Osteoblast (primary cell): ENCODE measurements at places on chromosomes 1 and 21. TPM values are rescaled to one million over a fixed set of nuclear protein-coding genes. Genes with fewer than 3 reads are reported as not detected.
A peak's percentile ranks its signal among the peaks of the same experiment; 100 is the strongest.

DNA sequence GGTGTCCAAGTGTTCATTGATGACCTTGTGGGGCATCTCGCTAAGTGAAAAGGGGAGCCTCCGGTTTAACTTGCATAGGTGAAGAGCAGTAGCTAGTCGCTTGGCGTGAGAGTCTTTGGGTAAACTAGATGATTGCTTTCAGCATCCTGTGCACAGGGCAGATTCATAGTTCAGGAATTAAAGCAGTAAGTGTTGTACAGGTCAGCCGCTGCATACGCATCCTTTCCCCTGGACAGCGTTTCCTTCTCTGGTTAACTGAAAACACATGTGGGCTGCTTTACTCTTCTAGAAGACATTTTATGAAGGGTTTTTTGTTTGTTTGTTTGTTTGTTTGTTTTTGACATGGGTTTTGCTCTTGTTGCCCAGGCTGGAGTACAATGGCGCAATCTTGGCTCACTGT, 12.1 kb downstream of the NDUFV3 start:
- no peak for DNase-seq
- no peaks in the 10 kb centered on the region for H3K27me3 ChIP-seq
- no peaks in the 10 kb centered on the region for H3K4me1 ChIP-seq
- H3K27ac ChIP-seq: no peak overlapping the region
- peaks cover 78% of the 10 kb centered on the region for H3K36me3 ChIP-seq

- peaks cover 8% of the 10 kb centered on the region for H3K4me1 ChIP-seq
- no peak for DNase-seq
- H3K27ac ChIP-seq: no peak overlapping the region
- H3K4me3 ChIP-seq: no peak overlapping the region
Measured at GRCh38 chr1:35261412-35262120, 6.9 kb upstream of the ZMYM4 start.

DNA sequence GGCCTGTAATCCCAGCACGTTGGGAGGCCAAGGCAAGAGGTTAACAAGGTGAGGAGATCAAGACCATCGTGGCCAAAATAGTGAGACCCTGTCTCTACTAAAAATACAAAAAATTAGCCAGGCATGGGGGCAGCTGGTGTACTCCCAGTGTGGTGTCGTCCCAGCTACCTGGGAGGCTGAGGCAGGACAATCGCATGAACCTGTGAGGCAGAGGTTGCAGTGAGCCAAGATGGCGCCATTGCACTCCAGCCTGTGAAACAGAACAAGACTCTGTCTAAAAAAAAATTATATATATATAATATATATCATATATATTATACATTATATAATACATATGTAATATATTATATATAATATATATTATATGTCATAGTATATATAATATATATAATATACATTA, 249.2 kb upstream of the TPTE start:
- H3K27me3 ChIP-seq: no peaks in the 10 kb centered on the region
- DNase-seq: no peak
- no peak overlapping the region for H3K4me3 ChIP-seq
- no peaks in the 10 kb centered on the region for H3K36me3 ChIP-seq
- no peaks in the 10 kb centered on the region for H3K4me1 ChIP-seq

- DNase-seq: no peak
- no peak overlapping the region for H3K27ac ChIP-seq
- H3K4me1 ChIP-seq: no peaks in the 10 kb centered on the region
- H3K27me3 ChIP-seq: no peaks in the 10 kb centered on the region
Measured at GRCh38 chr1:228190778-228191177, 17.1 kb upstream of the OBSCN start.

DNA sequence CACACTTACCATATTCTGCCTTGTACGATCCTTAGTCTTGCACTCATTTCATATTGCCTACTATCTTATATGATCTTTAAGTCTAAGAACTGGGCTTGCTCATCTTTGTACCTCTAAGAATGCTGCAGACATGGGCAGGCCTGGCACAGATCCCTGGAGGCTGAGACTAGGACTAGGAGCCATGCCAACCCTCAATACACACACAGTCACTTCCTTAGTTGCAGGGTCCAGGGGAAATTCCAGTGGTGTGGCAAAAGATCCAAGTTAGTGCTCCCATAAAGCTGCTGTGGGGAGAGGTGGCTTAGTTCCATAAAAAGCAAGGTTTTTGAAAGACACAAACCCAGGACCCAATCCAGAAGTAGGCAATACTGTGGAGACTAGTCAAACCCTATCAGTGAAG, 59.9 kb downstream of the CYYR1 start:
- H3K4me1 ChIP-seq: no peaks in the 10 kb centered on the region
- no peaks in the 10 kb centered on the region for H3K27me3 ChIP-seq
- H3K36me3 ChIP-seq: no peaks in the 10 kb centered on the region
- no peak for DNase-seq
- H3K4me3 ChIP-seq: no peak overlapping the region

- H3K4me3 ChIP-seq: no peak overlapping the region
- no peaks in the 10 kb centered on the region for H3K36me3 ChIP-seq
- H3K27me3 ChIP-seq: no peaks in the 10 kb centered on the region
- no peak for DNase-seq
Measured at GRCh38 chr1:170175484-170175883, 29.7 kb downstream of the NTMT2 start.

GRCh38 chr1:235784950-235785349, 81.8 kb downstream of the LYST start:
- DNase-seq: no peak
- H3K27me3 ChIP-seq: no peaks in the 10 kb centered on the region
- H3K4me1 ChIP-seq: peaks cover 13% of the 10 kb centered on the region
- H3K4me3 ChIP-seq: no peak overlapping the region
- no peak overlapping the region for H3K27ac ChIP-seq

GRCh38 chr1:204680461-204680860, 5.1 kb downstream of the LRRN2 start:
- H3K4me1 ChIP-seq: no peaks in the 10 kb centered on the region
- H3K27me3 ChIP-seq: peaks cover 53% of the 10 kb centered on the region
- no peak overlapping the region for H3K27ac ChIP-seq
- DNase-seq: no peak

GRCh38 chr1:12617511-12617900, 504 bp downstream of the DHRS3 start:
- peaks cover 7% of the 10 kb centered on the region for H3K36me3 ChIP-seq
- peaks cover 57% of the 10 kb centered on the region for H3K4me1 ChIP-seq
- no peak for DNase-seq
- peak overlapping the region; percentile 92 for H3K4me3 ChIP-seq
- no peaks in the 10 kb centered on the region for H3K27me3 ChIP-seq

DNA sequence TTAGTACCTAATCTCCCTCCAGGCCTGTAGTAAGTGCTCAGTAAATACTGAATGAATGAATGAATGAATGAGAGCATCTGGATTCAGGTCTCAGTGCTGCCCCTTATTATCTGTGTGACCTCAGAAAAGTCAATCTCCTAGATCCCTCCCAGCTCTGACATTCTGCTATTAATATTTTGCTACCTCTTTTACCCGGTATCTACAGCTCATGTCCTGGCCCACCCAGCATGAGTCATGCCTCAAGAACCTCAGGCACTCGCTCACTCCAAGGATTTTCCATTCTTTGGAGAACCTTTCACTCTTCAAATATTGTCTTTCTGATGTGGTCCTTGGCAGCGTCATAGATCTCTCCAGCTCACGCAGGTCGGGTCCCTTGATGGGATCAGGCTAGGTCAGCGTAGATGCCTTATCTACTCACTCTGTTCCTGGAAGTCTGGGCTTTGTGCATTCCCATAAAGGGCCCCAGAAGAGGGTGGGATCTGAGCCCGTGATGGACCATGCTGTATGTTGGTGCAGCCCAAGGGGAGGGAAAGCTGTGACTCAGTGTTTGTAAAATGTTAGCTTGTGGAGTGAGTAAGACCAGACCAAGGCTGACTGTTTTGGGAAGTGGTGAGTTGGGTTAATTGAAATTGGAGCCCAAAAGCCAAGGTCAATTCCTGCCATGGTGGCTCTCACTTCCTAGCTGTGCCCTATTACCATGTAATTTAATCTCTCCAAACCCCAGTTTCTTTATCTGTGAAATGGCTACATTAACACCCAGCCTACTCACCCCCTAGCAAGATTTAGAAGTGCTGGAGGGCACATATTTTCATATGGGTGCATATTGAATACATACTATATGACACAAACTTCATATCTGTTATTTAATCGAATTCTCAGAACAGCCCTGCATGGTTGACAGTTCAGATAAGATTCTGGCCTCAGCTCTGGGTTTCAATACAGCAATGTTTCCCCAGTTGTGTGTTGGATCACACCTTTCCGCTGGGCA, 214.1 kb upstream of the USP24 start:
- H3K36me3 ChIP-seq: no peaks in the 10 kb centered on the region
- H3K27ac ChIP-seq: peak overlapping the region; percentile 92
- H3K4me3 ChIP-seq: no peak overlapping the region
- peak; percentile 90 for DNase-seq

DNA sequence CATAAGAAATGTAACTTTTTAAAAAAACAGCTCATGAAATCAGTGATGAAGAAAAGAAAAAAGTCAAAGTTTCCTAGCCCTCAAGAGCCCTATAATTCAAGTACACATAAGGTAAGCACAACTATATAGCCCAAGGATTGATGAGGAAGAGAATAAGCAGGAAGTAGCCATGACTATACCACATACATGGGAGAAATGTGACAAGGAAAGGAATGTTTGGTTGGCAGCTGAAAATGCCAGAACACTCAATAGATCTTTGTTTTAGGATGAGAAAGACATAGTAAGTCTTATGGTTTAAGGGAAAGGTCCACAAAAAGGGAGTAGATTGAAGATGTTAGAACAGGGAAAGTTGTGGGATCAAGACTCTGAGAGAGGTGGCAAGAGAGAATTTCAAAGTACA, 5.7 kb downstream of the DOCK7 start:
- H3K27me3 ChIP-seq: no peaks in the 10 kb centered on the region
- no peak overlapping the region for H3K27ac ChIP-seq
- peaks cover 26% of the 10 kb centered on the region for H3K4me1 ChIP-seq
- no peaks in the 10 kb centered on the region for H3K36me3 ChIP-seq

DNA sequence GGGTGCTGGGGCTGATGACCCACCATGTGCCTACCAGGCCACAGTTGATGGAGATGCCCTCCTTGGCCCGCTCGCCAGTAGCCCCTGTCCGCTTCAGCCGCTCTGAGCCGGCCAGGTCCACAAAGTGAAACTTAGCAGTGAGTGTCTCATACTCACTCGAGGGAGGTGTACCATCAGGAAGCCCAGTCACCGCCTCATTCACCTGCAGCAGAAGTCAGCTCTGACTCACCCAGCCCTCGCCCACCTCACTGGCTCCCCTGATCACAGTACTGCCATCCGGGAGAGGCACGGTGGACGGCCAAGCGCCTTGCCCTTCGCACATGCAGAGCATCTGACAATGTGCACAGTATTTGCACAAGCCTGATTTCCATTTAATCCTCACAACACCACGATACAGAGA, 18.8 kb downstream of the KIF21B start:
- DNase-seq: no peak
- H3K4me3 ChIP-seq: no peak overlapping the region
- no peak overlapping the region for H3K27ac ChIP-seq
- H3K27me3 ChIP-seq: no peaks in the 10 kb centered on the region
- no peaks in the 10 kb centered on the region for H3K4me1 ChIP-seq

DNA sequence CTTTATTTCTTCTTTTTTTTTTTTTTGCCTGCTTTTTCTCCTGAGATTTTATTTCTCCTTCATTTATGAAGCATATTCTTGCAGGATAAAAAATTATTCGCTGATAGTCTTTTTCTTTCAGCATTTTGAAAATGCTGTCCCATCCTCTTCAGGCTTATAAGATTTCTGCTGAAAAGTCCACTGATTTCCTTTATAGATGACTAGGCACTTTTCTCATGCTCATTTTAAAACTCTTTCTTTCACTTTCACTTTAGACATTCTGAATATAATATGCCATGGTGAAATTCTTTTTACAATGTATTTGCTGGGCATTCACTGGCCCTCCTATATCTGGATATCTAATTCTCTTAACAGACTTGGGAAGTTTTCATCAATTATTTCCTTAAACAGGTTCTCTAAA, 25.5 kb upstream of the GTF2B start:
- no peaks in the 10 kb centered on the region for H3K36me3 ChIP-seq
- H3K27me3 ChIP-seq: no peaks in the 10 kb centered on the region
- DNase-seq: no peak
- H3K4me3 ChIP-seq: no peak overlapping the region
- H3K4me1 ChIP-seq: no peaks in the 10 kb centered on the region

DNA sequence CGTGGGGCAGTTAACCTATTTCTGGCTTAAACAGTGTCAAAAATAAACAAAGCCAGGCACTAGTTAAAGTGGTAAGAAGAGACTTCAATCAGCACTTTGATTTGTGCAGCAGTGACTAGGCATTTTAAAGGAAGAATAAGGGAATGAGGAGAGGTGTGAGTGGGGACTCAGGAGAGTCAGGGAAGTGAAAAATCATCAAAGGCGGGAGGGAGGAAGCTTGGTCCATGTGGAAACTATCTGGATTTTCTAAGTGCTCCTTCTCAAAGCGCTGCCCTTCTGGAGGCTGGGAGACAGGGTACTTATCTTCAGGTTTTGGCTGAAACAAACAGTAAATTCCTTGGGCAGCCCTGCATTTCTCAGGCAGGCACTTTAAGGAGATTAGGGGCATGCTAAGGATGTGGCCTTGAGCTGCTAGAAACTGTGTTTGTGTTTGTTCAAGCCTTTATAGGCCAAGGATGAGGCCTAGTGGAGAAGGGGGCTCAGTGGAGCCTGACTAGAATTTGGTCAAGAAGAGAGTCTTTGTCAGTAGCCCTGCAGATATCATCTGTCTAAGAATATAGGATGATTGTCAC, 486.5 kb downstream of the SIPA1L2 start:
- no peaks in the 10 kb centered on the region for H3K36me3 ChIP-seq
- peak overlapping the region; percentile 71 for H3K27ac ChIP-seq
- peaks cover 17% of the 10 kb centered on the region for H3K4me1 ChIP-seq
- no peak for DNase-seq

DNA sequence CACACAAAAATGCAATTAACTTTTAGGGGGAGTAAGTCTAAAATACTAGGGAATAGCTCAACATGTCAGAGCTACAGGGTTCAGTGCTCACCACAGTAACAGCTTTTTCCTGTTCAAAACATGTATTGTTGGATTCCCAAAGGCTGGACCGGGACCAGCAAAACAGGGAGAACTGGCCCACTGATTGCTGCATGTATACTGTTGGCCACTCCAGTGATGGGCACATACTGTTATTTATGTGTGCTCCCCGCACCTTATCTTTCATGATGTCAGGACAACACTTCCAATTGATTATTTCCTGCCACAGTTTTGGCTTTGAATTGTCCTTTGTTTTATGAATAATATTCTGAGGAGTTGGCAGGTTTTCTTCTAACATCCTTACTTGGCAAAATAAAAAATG, 50.7 kb downstream of the HMGB4 start:
- no peaks in the 10 kb centered on the region for H3K27me3 ChIP-seq
- H3K36me3 ChIP-seq: no peaks in the 10 kb centered on the region
- DNase-seq: no peak
- no peaks in the 10 kb centered on the region for H3K4me1 ChIP-seq
- H3K27ac ChIP-seq: no peak overlapping the region

Gene TMOD4
- 0.36 TPM in 1 of 2 replicates, not detected in the other for total RNA-seq

Gene NR1I3
- not detected in 2 replicates for total RNA-seq

Gene RNF2
- 20.3 and 23.0 TPM in 2 replicates for total RNA-seq

Gene RPF1
- 29.3 and 35.4 TPM in 2 replicates for total RNA-seq

Gene LAMC2
- total RNA-seq: 3.3 and 3.5 TPM in 2 replicates

Gene LRRC71
- total RNA-seq: 0.36 and 0.59 TPM in 2 replicates

Gene HTR1D
- under 0.01 TPM in 1 of 2 replicates, not detected in the other for total RNA-seq
